ENCODE measurements at places on chromosomes 6 and 20.

DNA sequence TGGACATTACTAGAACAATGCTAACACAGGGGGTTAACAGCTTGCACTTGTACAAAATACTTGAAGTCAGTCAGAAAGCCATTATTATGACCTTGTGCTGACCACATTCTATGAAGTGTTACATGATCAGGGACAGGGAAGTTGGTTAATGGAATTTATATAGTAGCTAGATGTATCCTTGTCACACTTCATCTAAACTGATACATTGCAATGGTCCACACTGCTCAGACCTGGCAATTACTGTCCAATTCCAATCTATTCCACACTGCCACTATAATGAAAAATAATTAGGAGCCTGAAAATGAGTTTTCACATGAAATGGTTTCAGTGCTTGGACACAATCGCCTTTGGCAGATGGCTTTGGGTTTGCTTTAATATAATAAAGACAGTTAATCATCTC, 850.8 kb downstream of the EPHA7 start:
- no peak for DNase-seq

DNA sequence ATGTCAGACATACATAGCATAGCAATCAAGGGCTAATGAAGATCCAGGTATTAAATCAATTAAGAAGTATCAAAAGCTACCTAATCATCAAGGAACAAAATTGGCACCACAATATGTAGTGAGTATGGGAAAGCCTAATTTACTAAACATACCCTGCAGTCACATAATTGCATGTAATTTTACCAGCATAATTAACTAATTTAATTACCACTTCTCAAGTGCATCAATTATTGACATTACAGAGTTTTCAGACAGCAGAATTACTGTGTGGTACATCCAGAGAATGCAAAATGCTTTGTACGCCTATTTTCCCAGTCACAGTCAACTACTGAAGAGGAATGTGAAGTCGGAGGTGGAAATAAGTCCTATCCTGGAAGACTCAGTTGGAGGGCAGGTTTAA, 279.0 kb upstream of the ID4 start:
- DNase-seq = no peak

DNA sequence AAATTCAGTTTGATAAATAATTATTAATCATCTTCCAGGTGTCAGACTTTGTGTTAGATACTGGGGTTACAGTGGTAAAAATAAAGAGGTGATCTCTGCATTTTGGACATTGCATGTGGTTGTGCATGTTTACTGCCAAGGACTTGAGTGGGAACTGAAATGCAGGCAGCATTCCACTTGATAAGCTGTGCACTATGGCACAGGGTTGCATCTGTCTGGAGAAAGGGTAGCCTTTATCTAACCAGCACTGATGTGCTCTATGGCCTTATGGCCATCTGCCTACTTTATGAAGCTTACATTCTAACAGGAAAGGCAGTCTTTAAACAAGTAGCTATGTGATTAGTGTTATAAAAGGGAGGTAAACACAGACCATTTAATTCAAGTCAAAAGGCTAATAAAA, 53.0 kb upstream of the MLIP start:
- DNase-seq = no peak

GRCh38 chr6:24148684-24149083, 22.7 kb downstream of the NRSN1 start:
- DNase-seq = no peak

DNA sequence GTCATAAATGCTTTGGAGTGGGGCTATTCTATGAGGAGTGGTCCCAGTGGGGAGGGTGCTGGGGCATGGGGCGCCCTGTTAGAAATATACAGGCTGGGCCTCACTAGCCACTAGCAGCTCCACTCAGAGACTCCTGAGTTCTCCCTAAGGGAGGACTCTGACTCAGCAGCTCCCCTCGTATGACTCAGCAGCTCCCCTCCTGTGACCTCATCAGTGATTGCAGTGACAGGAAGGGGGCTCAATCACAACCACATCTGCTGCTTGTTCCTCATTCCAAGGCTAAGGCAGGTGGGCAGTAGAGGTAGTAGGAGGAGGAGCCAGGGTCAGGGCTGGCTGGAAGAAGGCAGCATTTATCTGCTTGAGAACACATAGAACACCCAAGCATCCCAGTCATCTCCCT, 73.7 kb downstream of the PRND start:
- DNase-seq = no peak

DNA sequence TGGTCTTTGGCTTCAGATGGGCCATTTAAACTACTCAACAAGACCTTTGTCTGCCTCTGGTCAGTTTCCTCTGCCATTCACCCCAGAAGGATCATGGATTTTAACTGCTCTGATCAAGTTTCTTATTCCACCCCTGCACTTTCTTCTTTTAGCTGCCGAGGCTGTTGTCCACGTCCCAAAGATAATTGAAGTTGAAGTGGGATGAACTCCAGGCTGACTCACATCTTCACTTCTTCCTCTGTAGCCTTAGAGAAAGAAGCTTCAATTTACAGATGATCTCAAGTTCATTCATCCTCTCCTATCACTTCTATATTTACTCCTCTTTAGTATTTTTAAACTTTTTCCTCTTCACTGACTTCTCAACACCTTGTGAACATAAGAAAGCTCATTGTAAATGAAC, 651.6 kb downstream of the UTRN start:
- DNase-seq = no peak

- DNase-seq = no peak
These were observed 159.3 kb upstream of the TNFAIP3 start for GRCh38 chr6:137707590-137708360.

DNA sequence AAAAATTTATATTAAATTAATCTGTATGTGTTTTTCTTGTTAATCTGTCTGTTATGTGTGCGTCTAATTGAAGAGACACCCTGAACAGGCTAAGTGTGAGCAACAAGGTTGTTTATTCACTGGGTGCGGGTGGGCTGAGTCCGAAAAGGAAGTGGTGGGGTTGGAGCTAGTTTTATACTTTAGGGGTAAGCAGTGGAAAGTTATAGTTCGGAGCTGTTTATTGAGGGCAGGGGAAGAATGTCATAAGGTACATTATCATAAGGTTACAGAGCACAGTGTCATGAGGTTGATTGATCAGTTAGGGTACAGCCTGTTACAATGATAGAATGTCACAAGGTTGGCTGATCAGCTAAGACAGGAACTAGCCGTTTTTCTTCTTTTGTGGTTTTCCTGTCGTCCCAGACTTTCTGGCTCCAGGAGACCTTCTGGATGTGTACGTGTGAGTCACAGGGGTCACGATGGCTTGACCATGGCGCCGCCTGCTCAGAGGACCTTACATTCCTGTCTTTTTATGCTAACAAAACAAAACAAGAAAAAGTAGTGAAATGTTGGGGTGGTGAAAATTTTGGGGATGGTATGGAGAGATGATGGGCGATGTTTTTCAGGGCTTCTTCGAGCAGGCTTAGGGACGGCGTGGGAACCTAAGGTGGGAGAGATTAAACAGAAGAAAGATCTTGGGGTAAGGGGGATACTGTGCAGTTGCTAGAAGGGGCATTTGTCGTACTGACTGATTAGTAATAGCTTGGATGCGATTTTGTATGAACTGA, 754.0 kb upstream of the ADGRB3 start:
- DNase-seq = no peak

- DNase-seq = no peak
These were observed 143.6 kb upstream of the SPACA1 start for GRCh38 chr6:87904011-87904410.

DNA sequence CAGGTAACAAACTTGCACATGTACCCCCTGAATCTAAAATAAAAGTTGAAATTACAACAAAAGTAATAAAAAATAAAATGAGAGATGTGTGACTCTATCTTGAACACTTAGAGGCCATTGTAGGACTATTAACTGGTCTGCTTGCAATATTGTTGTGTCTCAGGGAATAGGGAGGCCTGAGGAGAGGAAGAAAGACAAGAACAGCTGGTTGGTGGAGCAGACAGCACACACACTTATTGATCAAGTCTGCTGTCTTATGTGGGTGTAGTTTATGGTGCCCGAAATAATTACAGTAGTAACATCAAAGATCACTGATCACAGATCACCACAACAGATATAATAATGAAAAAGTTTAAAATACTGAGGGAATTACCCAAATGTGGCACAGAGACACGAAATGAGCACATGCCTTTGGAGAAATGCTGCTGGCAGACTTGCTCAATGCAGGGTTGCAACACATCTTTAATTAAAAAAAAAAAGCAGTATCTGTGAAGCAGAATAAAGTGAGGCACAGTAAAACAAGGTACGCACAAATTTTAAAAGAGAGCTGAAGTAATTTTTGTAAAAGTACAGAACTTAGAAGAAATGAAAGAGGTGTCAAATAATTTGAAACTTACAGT, 110.1 kb upstream of the HDAC2 start:
- DNase-seq = no peak

GRCh38 chr20:20806121-20807095, 94.0 kb upstream of the RALGAPA2 start:
- no peak for DNase-seq

GRCh38 chr20:49843139-49843538, 30.5 kb downstream of the SLC9A8 start:
- no peak for DNase-seq

DNA sequence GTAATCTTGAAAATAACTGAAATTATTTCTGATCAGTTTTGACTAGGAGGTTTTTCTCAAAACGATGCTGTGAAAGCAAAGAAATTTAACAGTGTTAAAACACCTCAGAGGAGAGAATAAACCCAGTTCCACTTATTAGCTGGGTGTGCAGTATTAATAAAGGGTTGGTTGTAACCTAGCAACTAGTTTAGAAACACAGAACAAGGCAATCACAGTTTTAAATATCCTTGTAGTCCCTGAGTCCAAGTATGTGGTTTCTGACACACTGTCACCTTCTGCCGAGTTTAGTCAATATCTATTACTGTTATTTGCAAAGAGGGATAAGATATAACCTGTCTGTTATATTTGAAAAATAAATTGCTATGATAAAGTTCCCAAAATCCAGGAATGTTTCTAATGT, 70.2 kb upstream of the INSM1 start:
- DNase-seq = no peak

GRCh38 chr6:72248621-72249020, 362.3 kb downstream of the RIMS1 start:
- no peak for DNase-seq
